Cerebellar cortex (tissue), 1 donor: ENCODE measurements at places on chromosomes 6 and 20.

GRCh38 chr6:41578217-41579087 is 32.3 kb downstream of the FOXP4 start:
- no peak for DNase-seq

DNA sequence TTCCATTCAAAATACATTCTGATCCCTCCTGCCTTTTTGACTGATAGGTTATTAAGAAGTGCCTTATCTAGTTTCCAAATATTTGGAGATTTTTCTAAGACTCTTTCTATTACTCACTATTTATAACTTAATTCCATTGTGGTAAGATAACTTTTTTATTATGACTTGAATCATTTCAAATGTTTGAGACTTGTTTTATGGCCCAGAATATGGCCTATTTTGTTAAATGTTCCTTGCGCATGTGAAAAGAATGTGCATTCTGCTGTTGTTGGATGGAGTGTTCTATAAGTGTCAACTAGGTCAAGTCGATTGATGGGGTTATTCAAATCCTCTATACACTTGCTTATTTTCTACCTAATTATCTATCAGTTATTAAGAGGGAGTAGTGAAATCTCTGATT is 13.1 kb upstream of the TCP11 start:
- DNase-seq: no peak

- no peak for DNase-seq
These were observed 21.5 kb upstream of the CHD6 start for GRCh38 chr20:41639630-41640029.

- no peak for DNase-seq
These were observed 29.7 kb upstream of the MDFI start for GRCh38 chr6:41608443-41609151.

GRCh38 chr6:117531809-117532725 is 49.6 kb downstream of the DCBLD1 start:
- DNase-seq: no peak

DNA sequence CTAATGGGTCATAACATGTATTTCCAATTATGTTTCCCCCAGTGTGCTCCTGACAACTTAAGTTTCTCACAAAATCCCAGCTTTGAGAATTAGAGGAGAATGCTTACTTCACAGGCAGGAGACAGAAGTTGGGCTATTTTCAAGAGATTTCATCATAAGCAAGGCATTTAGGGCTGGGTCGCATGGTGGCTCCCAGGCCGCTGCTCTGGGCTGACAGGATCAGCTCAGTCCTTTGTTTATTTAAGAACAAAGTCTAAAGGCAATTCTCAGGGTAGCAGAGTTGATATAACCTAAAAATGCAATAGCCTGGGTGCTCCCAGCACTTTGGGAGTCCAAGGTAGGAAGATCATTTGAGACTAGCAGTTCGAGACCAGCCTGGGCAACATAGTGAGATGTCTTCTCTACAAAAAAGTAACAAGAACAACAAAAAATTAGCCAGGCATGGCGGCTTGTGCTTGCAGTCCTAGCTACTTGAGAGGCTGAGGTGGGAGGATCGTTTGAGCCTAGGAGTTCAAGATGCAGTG is 10.9 kb downstream of the FOXQ1 start:
- DNase-seq: no peak

GRCh38 chr6:112274774-112275173 is 20.4 kb upstream of the LAMA4 start:
- no peak for DNase-seq

DNA sequence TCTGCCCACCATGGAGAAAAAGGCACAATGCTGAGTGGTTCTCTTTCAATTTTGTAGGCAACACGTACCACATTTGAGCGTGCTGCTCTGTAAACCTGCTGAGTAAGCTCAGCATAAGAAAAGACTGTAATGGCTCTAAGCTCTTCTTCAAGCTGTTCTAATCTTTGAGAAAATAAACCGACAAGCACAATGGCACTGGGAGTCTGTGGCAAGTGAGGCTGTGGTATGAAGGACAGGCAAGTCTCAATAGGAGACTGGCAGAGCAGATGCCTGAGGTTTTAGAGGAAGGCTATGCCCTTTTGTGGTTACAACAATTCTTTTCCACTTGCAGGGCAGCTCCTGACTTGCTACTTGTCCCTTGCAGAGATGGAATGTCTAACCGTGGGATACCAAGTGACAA is 136.7 kb upstream of the EXOC2 start:
- DNase-seq: no peak

- no peak for DNase-seq
These were observed 862.0 kb downstream of the PHF3 start for GRCh38 chr6:64497634-64498033.
